Substantia nigra (tissue), 51 donors: ENCODE measurements at places on chromosomes 5 and 9.

- peak; percentile 29 for DNase-seq
Measured at GRCh38 chr5:108642170-108642906, 105.4 kb upstream of the FER start.

DNA sequence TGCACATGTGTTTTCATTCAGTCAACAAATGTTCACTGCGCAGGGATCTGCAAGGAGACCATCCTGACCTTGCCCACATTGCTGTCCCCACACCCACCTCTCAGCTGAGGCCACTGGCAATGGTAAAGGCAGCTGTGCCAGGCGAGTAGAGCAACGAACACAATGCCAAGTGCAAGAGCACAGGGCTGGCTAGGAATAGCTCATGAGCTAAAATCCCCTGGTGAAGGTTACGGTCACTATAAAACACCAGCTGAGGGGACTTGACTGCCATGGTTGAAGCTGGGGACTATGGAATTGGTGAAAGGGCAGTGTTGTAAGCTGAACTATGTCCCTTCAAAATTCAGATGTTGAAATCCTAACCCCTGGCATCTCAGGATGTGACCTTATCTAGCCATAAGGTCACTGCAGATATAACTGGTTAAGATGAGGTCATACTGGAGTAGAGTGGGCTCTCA lies 96.1 kb downstream of the OTULIN start:
- no peak for DNase-seq

DNA sequence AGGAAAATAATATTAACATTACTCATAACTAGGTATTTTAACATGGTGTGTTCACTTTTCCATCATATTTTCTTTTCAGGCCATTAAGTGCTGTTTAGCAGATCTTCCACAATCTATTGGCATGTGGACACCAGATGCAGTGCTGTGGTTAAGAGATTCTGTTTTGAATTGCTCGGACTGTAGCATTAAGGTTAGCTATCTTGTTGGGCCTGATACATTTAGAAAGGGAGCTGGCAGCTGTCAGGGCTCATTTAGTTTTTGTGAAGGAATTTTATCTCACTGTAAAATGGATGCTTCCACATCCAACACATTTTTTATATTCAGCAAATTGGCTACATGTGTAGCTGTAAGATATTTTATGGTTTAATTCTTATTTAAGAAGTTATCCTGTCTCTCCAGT lies 20.7 kb upstream of the TMOD1 start:
- no peak for DNase-seq

DNA sequence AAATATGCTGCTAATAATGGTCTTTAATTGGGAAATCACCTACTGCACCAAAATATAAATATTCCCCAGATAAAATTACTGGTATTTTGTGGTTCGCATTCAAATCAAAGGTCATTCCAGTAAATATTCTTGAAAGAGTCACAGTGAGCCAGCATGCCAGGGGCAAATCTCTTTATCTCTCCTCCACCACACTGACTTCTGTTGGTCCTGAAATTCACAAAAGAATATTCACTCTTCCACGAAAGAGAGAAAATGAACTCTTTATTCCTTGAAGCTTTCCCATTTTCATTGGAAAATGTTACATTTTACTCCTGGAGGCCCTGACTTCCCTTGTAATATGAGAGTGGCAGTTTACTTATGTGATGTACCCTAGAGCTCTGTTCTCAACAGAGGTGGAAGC lies 39.7 kb downstream of the ZNF366 start:
- DNase-seq = no peak

DNA sequence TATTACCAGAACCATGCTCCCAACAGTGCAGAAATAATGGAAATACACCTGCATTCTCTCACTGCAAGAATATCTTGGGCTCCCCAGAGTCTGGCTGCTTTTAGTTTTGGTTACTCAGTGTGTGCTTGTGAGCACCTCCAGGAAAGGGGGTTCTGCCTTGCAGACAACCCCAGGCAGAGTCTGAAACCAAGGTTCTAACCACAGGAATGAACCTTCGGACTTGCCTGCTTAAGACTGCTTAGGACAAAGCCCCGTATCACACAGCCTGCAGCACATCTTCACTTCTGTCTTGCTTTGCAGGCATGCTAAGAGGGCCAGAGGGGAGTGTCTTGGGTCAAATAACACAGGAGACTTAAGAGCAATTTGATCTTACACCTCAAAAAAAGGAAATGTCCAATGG lies 94.8 kb upstream of the SPATA31C2 start:
- no peak for DNase-seq

- no peak for DNase-seq
Measured at GRCh38 chr5:159704160-159704559, 212.1 kb upstream of the ADRA1B start.

DNA sequence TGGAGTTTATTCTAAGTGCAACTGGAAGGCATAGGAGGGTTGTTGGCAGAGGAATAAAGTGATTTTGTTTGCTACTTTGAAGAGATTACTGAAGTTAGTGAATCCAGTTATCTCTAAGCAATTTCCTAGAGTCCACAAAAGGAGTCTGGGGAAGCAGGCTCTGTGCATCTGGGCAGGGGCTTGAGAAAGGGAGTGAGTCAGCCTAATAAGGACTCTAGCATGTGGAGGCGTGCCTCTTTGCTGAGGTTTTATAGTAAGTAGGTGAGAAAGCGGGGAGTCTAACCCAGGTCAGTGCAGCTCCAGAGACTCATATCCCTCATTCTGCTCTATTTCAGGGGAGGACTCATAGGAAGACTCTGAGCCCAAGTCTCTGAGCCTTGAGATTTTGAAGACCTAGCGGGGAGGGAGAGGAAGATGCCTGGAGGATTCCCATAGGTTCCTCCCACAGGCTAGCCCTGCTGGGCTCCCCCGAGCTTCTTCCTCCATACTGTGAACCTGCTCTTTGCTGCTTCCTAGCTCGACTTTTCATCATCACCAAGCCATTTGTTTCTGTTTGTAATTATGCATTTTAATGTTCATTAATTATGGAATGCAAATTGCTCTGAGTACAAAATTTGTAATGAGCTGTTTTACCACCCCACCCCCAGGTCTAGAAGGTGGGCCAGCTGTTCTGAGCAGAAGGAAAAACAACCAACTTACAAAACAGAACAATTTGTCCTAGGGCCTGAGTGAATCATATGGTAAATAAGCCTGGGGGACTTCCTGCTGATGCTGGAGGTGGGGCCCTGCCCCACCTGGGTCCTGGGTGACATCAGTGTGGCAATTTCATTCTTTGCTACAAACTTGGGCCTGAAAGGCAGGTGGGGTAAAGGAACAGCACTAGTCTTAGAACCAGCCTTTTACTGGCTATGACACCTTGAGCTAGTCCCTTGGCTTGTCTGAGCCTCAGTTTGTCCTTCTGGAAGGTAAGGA lies 150.2 kb downstream of the TRIM32 start:
- DNase-seq = no peak

DNA sequence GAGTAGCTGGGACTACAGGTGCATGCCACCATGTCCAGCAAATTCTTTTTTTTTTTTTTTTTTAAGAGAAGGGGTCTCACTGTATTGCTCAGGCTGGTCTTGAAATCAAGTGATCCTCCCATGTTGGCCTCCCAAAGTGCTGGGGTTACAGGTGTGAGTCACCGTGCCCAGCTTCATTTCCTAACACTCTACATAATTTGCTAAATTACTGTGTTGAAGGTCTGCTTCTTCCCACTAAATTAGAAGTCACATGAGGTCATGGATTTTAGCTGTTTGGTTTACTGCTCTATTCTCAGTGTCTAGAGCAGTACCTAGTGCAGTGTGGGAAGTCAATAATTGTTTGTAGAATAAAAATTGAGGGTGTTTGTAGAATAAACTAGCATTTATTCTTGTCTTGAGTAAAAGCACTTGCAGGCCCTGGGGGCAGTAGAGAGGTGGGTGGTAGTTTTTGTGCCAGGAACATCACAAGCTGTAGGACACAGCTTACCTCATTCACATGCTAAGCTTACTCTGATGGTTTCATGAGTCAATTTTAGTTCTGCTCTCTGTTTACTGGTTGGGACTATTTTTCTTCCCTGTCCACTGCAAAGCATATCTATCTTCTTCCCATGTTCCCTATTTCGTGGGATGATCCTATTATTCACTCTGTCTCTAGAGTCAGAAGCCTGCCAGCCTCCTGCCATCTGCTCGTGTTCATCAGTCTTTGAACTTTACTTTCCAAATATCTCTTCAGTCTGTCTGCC lies 7.0 kb downstream of the TEX48 start:
- no peak for DNase-seq

- DNase-seq = no peak
Measured at GRCh38 chr5:152994033-152994680, 496.3 kb upstream of the GRIA1 start.

DNA sequence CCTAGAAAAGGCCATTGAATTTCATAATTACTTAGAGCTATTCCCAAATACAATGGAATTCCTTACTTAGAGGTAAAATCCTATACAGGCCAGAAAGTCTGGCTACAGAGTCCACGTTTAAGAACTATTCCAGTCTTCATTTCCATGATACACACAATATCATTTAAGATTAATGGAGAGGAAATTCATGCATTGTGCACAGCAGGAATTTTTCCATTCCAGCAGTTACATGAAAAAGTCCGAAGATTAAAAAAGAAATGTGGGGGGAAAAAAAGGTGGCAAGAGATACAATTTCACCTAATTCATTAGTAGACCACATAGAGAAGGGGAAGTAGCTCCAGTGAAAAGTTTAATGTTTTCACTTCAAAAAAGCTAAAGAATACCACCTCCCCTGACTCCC lies 63.1 kb downstream of the CHD1 start:
- DNase-seq = no peak

GRCh38 chr5:82246960-82247574 lies 31.1 kb downstream of the RPS23 start:
- no peak for DNase-seq

DNA sequence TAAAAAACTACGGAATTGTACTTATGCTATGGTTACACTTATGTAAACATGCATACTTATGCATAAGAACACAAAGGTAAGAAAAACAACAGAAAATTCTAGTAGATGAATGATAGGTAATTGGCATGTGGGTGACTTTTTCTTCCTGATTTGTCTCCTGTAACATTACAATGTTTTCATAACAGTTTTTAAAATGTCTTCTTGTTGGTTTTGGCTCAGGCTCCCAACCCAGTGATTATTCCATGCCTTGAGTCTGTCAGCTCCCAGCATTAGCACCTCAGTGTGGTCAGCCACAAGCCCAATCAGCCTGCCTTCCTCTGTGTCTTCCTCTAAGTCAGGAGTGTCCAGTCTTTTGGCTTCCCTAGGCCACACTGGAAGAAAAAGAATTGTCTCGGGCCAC lies 7.9 kb upstream of the FOXE1 start:
- no peak for DNase-seq

DNA sequence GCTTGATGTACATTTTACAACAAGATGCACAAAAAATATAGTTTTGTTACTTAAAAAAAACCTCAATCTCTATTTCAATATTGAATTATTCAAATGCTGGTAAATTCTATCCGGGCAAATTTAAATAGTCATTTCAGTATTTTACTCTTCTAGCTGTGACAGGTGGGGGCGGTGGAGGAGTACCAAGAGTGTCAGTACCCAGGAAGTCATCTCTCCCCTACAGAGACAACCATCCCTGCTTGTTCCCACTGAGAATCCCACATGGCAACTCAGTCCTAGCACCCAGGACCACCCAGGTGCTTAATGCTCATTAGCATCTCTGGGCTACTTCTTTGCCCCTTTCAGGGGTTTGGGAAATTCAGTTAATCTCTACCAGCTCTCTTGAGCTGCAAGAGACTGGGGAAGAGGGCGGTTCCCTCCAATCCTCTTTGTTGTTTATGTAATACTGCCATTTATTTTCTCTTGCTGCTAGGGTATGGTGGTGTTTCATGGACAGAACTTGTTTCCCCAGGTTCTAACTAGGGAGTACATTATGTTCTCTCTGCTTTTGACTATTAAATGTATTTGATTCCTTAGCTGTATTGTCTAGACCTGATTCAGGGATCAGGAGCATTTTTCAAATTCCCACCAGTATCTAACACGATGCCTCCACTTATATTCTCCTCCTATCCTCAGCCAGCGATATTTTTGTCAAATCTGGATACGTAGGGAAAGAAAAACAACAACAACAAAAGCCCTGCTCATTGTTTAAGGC lies 122.5 kb downstream of the CDH18 start:
- DNase-seq = no peak

DNA sequence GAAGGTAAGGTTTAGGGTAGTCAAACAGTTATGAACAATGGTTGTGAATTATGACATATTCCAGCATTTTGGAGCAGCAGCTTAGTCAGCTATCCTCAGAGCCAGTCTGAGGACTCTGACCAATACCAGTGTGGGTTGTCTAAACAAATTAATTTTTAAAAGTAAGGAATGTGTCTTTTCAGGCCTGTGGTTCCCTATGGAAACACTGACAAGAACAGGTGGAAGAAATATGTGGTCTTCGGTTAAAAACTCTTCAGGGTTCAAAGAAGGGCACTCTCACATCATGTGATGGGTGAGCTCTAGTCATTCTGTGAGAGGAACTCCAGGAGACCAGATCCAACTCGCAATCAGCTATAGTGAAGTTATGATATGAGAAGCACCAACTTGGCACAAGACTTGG lies 33.5 kb upstream of the ALDOB start:
- no peak for DNase-seq

DNA sequence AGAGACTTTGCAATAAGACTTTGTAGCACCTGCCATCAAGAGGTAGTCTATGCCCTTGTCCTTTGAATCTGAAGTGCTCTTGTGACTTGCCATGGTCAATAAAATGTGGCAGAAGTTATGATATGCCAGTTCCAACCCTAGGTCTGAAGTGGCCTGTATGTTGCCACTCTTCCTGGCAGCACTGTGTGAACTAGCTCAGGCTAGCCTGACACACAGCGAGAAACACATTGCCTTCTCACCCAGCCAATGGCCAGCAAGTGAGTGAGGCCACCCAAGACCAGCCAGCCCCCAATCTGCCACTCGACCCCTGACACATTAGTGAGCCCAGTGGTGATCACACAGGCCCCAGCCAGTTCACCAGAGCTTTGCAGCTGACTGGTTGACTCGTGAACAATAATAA lies 52.7 kb upstream of the OSMR start:
- no peak for DNase-seq

DNA sequence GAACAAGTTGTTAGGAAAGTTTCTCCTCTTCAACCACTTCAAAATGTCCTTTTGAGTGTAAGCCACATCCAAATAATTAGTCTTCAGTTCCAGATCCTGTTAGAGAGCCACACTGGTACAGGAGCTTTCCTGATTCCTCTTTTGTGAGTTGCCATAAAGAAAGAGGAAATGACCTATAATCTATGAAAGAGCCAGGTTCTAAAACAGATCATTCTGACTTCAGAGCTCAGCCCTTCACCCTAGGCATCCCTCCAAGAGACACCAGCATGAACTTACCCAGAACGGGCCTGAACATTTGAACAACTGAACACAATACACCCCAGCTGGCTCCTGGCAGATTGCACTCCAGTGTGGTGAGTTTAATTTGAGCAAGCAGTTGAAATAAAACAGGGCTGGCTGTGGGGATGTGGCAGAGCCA lies 25.7 kb downstream of the SLC1A1 start:
- DNase-seq = no peak

- DNase-seq = no peak
Measured at GRCh38 chr5:151917904-151918303, 6.7 kb downstream of the GLRA1 start.

DNA sequence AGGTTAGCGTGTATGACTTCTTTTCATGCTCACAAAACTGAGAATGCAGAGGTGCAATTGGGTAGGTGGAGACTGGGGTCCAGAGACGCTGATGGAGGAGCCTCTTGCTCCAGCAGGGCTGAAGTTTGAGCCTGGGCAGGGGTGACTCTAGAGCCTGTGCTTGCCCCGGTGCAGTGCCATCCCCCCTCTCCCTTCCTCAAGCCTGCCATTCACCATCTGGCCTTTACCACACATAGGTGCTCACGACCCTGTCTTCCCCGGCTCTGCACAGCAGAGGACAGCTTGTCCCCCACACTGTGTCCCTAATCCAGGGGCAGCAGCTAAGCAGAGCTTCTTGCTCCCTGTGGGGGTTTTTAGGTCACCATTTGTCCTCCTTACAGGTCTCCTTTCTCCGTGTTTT lies 86.5 kb downstream of the DAP start:
- no peak for DNase-seq
